Uterine smooth muscle cell (primary cell): ENCODE measurements at places on chromosomes 2 and 18. TPM values are rescaled to one million over a fixed set of nuclear protein-coding genes. Genes with fewer than 3 reads are reported as not detected.

Gene ECEL1
- not detected in 2 replicates for total RNA-seq

Gene FZD7
- 29.1 and 33.4 TPM in 2 replicates for total RNA-seq

Gene NOSTRIN
- total RNA-seq = 0.11 and 0.12 TPM in 2 replicates

Gene MARS2
- 3.1 and 4.1 TPM in 2 replicates for total RNA-seq

Gene KDM3A
- 21.4 and 24.9 TPM in 2 replicates for total RNA-seq

Gene PAIP2B
- total RNA-seq = 1.1 and 1.6 TPM in 2 replicates

Gene TCF23
- total RNA-seq = not detected in 2 replicates

Gene FBLN7
- 1.1 and 2.4 TPM in 2 replicates for total RNA-seq

Gene FAM237A
- not detected in 2 replicates for total RNA-seq

Gene CHST9
- under 0.01 TPM in 1 of 2 replicates, not detected in the other for total RNA-seq

Gene HRH4
- total RNA-seq = under 0.01 and 0.12 TPM in 2 replicates

Gene RBFA
- 31.2 and 31.5 TPM in 2 replicates for total RNA-seq

Gene ANKRD30BL
- total RNA-seq = not detected in 2 replicates
